Upper lobe of right lung (tissue), 1 donor: ENCODE measurements at places on chromosomes 1 and 21.

- DNase-seq: no peak
These were observed 1788.1 kb downstream of the BRINP3 start for GRCh38 chr1:188689542-188689941.

- DNase-seq: no peak
These were observed 445.6 kb downstream of the PLPP3 start for GRCh38 chr1:56133522-56134472.

DNA sequence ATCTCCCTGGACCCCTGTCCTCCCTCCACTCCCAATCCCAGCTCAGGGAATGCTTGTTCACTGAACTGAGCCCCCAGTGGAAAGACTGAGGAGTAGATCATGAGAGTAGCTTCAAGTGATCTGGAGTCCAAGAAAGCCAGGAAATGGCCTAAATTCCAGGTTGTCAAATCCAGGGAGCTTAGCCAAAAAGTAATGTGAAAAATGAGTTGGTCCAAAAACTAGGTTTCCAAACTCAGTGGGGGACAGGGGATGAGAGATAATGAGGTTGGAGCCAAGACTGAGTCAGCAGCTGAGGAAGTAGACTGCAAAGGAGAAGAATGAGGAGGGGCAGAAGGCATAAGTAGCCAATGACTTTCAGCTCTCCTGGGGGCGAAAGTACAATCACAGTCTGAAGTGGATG lies 284.1 kb upstream of the BEND5 start:
- no peak for DNase-seq

DNA sequence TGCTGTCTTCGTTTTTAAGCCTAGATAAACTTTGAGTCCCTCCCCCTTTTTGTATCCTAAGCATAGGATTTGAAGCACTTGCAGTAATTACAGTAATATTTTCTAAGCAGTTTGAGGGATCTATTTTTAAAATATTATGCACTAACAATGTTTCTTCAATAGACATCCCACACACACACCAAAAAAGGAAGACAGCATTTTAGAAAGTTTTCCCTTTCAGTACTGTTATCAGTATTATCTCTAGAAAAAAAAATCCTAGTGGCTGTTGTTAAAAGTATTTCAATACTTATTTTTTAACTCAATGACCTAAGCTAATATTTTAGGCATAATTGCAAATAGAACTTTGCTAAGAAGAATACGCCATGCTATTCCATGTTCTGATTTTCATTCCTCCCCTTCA lies 15.1 kb downstream of the MCOLN3 start:
- DNase-seq: no peak

- no peak for DNase-seq
These were observed 21.0 kb upstream of the DNAJC28 start for GRCh38 chr21:33512481-33512880.

DNA sequence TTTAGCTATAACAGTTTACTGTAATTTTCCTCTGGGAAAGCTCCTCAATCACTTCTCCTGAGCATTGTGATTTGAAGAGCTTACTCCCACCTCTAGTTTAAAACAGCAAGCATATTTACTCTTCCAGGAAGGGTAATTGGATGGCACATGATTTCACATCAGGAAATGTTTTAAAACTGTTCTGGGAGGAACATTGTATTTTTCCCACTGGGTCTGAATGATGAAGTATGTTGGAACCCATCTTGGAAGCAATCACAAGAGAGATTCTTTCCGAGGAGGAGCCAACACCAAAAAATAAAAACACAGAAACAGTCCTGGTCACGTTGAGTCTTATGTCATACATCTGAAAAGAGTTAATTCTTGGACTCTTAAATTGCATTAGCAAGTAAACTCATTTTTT lies 17.3 kb downstream of the MAP10 start:
- DNase-seq: no peak

GRCh38 chr1:1407636-1408318 lies 684 bp upstream of the MRPL20 start:
- no peak for DNase-seq

DNA sequence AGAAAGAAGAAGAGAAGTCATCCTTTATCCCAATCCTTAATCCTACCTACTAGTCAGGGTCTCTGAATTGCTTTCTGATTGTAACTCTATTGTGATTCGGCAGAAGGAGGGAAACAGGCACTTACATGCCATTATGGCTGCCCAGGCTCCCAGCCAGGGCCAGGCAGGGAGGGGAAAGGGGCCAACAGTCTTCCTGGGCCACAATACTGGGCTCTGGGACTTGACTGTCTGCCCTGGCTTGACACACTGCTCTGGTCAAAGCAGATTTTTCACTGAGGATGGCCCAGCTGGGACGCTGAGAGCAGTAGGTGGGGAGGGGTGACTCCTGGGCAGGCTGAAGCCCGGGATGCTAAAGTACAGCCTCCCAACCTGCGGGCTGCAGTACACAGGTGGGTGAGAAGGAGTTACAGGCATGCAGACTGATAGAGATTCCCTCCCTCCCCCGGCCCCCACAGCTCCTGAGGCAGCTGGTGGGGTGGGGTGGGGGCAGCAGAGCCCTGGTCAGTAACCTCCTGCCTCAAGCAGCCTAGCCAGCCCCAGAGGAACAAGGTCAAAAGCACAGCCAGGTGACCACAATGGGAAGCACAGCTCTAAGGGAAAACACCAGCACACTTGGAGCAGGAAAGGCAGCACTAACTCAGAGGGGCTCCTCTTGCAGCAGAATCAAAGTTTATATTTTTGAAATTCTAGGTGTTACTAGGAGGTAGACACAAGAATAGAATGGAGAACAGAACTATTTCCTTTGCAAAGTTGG lies 25.3 kb downstream of the KCND3 start:
- DNase-seq: no peak

DNA sequence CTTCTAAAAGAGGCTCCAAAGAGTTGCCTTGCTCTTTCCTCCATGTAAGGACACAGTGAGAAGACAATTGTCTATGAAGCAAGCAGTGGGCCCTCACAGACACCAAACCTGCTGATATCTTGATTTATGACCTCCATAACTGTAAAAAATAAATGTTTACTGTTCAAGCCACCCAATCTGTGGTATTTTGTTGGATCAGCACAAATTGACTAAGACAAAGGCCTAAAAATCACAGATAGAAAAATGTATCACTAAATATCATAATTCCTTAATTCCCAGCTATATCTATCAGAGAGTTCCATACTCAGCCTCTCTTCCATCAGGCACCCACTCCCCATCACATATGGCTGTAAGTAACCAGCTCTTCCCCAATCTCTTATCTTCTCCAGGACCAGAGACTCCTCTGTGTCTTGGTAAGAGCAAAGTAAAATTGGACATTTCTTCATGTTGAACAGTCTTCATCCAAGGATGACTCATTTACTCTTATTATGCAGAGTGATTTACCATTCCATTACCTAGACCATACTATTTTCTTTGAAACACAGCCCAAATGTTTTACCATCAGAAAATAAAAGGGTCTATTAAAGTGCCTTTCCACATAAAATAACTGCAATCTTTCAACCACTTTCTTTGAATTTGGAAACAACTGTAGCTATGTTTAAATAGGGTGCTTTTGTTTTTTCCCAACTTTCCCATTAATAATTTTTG lies 503.6 kb downstream of the MRPL39 start:
- no peak for DNase-seq

GRCh38 chr1:221823561-221823960 lies 81.7 kb upstream of the DUSP10 start:
- DNase-seq: no peak

DNA sequence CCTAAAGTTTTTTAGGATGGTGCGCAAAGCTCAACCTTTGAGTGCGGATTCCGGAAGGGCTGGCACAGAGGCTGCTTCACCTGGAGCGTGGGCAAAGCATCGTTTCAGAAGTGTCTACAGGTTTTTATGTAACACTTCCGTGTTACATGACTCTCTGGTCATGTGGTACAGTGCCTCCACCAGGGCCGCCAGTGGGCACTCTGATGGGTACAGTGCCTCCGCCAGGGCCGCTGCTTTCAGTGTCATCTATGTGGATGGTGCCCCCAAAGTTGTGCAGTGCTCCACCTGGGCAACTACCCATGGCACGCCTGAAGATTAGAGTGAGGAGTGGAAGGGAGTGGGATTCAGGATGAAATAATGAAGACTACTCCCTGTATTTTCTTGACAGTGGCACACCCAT lies 101.4 kb upstream of the C1orf174 start:
- DNase-seq: peak; percentile 33

- DNase-seq: peak; percentile 84
These were observed 126.0 kb upstream of the TMEM51 start for GRCh38 chr1:15027515-15027986.

GRCh38 chr1:97384294-97384968 lies 536.4 kb downstream of the DPYD start:
- no peak for DNase-seq

- DNase-seq: no peak
These were observed 15.1 kb upstream of the PLA2G2E start for GRCh38 chr1:19938472-19938871.

DNA sequence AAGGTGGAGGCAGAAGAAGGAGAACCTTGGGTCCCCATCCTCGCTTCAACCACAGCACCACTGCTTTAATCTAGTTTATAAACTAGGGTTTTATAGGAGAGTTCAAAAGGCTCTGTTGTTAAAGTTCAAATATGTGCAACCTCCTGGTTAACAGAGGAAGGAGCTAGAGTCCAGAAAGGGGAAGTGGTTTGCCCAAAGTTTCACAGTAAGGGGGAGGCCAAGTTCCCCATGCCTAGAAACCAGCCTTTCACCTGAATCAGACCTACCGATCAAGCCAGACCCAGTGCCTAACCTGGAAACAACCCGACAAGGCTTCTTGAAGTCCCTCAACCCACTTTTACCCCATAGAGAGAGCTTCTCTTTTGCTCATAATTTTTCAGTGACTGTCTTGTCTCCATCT lies 106.5 kb downstream of the PLPP3 start:
- no peak for DNase-seq

DNA sequence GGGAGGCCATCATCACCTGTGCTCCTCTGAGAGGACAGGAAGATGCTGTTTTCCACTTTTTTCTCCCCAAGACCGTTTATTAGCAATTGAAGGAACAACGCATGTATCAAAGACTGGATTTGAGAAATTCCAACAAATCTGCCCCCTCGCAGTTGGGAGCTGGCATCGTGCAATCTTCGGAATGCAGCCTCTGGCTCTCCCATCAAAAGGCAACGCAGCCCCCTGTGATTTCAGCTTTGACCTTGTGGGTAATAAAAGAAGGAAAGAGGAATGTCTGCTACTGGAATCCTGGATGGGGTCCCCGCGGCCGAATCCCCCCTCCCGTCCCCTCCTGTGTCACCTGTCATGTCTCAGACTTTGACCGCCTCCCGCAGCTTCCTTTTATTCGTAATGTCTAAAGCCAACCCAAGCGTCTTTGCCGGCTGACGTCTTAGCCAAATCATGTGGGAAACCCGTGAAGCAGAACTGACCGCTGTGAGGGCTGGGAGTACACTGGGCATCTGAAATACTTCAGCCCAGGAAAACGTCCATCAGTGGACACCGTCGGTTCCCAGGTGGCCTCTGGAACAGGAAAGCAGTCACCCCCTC lies 101.5 kb downstream of the WDR4 start:
- DNase-seq: no peak

GRCh38 chr1:173420330-173420806 lies 56.8 kb upstream of the PRDX6 start:
- peak; percentile 66 for DNase-seq

- peak; percentile 8 for DNase-seq
These were observed 6.7 kb downstream of the MPL start for GRCh38 chr1:43344267-43344850.

GRCh38 chr1:111582016-111582415 lies 37.6 kb upstream of the RAP1A start:
- no peak for DNase-seq

DNA sequence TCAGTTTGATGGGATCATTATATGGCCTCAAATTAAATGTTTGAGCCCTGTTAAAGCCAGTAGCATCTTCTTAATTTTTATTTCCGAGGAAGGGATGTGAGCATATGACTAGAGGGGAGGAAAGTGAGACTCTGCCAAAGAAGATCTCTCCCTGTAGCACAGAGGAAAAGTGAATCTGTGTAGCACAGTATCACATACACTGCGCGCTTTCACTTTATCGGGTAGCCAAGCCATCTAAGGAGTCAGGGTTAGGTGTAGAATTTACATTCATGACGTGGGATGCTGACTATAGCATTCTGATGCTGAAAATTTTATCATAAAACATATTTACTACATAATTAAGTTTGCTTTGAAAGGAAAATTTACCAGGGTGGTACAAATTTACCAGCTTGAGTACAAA lies 24.0 kb downstream of the LRRC8D start:
- no peak for DNase-seq

- DNase-seq: no peak
These were observed 15.6 kb downstream of the STRIP1 start for GRCh38 chr1:110049801-110050601.

DNA sequence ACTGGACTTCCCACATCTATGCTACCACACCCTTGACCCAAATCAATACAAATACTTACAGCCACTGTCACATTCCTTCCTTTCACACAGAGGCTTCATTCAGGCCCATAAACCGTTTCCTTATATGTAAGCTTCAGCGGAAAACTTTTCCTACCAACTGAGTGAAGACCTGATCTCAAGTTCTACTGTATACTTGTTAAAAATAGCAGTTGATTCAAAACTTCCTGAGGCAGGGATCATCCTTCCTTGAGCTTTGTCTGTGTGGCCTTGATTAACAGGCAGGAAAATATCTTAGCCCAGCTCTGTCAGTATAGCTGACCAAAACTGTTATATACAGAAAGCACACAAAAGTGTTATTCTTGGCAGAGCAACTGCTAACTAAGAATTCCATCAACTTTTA lies 42.7 kb downstream of the DENND2C start:
- no peak for DNase-seq

DNA sequence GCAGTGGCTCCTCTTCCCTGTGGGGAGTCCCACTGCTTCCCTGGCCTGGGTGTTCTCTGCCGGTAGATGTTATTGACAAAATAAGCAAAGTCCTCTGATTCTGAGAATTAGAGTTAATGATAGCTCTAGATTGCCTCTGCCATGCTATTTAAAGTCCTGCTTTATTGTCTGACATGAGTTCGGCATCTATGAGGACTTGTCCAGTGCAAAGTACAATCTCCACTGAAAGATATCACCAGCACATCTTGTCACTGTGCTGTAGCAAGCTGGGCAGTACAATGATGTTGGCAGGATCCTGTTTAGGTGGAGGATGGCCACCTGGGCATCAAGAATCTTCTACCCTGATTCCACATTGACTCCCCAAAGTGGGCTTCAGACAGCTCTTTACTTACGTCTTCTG lies 54.0 kb upstream of the ATP5PO start:
- DNase-seq: no peak

DNA sequence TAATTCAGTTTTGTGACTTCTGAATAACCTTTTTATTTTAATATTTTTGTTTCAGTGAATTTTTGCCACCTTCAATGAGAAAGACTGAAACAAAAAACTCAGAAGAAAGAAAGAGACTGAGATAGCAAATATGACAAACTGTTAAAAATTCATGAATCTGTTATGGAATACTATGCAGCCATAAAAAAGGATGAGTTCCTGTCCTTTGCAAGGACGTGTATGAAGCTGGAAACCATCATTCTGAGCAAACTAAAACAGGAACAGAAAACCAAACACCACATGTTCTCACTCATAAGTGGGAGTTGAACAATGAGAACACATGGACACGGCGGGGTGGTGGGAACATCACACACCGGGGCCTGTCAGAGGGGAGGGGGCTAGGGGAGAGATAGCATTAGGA lies 193.4 kb upstream of the FGGY start:
- DNase-seq: no peak

- DNase-seq: no peak
These were observed 154.9 kb downstream of the PAPPA2 start for GRCh38 chr1:176617881-176618280.
